ENCODE measurements at places on chromosomes 4 and X.

- DNase-seq, result no peak
Measured at GRCh38 chr4:16267639-16268038, 41.4 kb upstream of the TAPT1 start.

DNA sequence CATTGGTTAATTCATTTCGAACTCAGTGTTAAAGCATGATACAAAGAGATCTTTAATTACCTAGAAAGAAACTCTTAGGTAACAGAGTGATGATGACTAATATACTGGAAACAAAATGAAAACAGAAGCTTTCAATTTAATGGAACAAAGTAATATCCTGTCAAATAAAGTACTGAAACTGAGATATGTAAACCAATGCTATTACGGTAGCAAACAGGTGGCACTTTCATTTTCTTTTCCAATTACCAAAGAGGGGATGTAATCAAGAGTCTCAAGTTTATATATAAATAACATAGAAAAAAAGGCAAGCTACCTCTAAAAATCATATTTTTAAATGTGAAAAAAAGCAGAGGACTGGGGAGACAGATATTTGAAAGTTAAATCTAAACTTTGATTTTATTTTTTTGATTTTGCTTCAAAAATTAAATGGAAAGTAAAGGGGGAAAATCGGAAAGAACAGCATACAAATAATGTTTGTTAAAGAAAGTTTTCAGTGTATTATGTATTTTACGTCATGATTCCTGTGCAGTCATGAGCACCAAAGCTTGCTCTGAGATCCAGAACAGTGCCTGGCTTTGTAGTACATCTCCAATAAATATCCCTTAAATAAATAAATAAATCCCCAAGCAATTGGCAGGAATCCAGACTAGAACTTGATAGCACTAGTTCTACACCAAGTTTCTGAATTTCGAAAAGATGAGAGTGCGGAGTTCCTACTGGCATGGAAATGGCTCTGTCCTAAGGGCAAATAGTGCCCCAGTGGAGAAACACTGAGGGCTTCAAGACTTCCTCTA lies 25.0 kb upstream of the RAPGEF2 start:
- DNase-seq, result no peak

DNA sequence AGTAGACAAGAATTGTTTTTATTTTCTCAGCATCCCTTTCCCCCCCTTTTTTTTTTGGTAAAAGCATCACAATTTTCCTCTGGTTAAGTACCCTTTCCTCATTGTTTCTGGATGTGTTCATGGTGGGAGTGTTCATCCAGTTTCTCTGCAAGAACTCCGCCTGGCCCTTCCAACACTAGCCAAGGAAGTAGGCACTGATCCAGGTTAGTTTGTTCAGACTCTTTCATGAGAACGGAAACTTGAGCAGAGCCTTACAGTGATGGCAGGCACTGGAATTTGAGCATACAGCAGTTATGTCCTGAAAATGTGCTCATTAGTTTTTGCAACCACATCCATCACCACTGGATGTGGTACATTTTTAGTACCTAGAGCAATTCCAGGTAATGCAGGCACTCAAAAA lies 336.1 kb upstream of the BOD1L1 start:
- no peak for DNase-seq

DNA sequence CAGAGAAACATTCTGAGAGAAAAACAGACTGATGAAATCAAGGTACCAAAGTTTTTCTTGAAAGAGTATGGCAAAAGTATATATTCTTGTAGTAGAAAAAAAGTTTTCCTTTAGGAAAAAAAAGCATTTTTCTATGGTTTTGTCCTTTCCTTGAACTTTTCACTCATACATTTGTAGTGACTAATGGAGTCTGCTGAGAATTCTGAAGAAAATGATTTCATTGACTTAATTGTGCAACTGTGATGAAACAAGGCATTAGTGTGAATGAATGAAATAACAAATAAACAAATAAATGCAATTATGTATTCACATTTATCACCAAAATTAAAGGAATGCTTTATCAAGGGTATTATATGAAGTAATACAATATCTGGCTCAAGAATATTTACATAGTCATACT lies 5.7 kb downstream of the CSN1S1 start:
- no peak for DNase-seq

DNA sequence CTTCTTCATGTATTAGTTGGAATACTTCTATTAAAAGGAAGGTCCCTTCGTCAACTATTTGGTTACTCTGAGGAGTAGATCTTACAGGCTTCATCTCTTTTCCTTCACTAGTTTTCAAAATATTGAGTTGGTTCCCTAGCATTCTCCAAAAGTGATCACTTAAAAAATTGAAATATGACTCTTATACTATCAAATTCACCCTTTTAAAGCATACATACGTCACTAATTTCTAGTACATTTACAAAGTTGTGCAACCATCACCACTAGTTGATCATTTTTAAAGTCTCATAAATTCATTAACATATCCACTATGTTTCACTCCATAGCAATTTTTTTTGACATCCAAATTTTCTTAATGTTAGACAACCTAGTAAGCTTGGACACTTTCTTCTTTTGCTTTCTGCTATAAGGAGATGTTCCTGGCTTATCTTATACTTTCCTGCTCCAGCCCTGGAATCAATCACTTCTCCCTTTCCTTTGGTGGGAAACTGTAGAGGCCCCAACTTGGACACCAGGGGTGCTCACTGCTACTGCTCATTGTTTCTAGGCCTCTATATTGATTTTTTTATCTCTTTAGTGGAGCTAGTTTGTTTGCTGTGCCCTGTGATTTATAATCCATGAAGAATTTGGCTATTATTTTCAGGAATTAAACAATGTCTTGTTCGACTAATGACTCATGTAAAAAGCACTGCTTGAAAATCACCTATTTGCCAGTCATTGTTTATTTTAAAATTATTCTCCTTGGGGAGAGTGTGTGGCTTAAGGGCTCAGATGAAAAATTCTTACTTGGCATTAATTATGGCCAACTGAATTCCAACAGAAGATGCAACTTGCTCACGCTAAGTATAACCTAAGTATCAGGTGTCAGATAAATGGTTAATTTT lies 4.0 kb upstream of the ZFX start:
- no peak for DNase-seq

- DNase-seq, result no peak
Measured at GRCh38 chr4:44150091-44150576, 298.5 kb downstream of the KCTD8 start.
